T1000 (cell line): ENCODE measurements at places on chromosomes 12 and 14.

GRCh38 chr12:120039711-120040110 is 50.7 kb downstream of the BICDL1 start:
- DNase-seq, result no peak

DNA sequence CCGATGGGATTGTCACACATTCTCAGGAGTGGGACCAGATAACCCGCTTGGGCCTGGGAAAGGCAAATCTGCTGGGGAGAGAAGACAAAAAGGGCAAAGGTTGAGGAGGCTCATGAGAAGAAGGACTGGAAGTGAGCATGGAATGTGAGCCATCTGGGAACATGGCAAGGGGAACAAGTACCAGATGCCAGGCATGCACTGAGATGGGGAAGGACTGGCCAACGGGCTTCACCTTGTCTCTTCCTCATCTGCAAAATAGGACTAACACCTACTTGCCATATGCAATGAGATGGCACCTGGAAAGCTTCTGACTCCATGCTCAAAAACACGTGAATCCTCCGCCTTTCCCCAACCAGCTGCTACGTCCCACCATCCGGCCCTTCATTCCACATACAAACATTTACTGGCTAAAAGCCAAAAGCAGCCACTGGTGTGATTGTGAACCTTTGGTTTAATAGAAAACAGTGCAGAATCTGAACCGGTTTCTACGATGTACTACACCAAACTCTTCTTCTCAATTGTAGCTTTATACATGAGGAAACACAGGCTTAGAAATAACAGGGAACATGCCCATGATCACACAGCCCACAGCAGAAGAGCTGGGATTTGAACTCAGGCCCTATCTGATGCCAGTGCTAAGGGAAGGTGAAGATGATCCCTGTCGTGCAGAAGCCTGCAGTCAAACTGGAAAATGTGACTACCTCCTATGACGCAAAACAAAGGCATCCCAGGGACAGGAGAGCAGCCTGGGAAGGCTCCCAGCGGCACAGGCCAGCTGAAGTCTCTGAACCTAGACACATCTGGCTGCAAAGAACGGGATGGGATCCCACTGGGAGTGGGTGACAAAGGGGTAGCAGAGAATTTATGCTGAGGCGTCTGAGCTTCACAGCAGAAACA is 112.1 kb downstream of the TTC7B start:
- no peak for DNase-seq

GRCh38 chr14:82075566-82075965 is 541.9 kb upstream of the SEL1L start:
- no peak for DNase-seq

GRCh38 chr14:58716706-58717105 is 78.9 kb downstream of the DACT1 start:
- DNase-seq, result no peak

DNA sequence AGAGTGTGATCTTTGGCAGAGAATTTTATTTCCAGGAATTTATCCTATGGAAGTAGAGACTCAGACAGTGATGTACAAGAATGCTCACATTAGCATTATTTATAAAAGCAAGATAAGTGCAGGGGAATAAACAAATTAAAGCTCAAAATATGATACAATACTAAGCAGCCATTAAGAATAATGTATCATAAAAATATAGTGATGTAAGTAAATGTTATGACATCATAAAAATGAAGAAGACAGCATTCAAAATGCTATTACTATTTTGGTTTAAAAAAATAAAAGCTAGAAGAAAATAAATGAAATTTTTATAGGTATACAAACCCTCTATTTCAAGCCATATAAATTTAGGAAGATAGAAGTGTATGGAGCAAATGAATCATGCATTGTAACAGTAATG is 17.1 kb downstream of the PLCZ1 start:
- DNase-seq, result no peak

- DNase-seq, result no peak
Observed at GRCh38 chr12:55915482-55915859, 12.2 kb downstream of the PYM1 start.

- DNase-seq, result no peak
Observed at GRCh38 chr12:7859552-7859951, 13.2 kb downstream of the SLC2A14 start.

DNA sequence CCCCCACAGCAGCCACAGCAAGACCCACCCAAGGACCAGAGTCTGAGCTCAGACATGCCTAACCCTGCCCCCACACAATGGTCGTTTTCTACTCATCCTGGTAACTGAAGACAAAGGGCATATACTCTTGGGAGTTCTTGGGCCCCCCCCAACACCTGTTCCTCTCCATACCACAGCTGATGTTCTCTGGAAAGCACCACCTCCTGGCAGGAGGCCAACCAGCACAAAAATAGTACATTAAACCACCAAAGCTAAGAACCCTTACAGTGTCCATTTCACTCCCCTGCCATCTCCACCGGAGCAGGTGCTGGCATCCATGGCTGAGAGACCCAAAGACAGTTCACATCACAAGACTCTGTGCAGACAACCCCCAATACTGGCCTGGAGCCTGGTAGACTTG is 80.6 kb upstream of the DAAM1 start:
- no peak for DNase-seq
